ENCODE measurements at places on chromosomes 13 and 19. TPM values are rescaled to one million over a fixed set of nuclear protein-coding genes. Genes with fewer than 3 reads are reported as not detected.

- no peak for DNase-seq
These were observed 46.1 kb downstream of the HSPH1 start for GRCh38 chr13:31115616-31116015.

DNA sequence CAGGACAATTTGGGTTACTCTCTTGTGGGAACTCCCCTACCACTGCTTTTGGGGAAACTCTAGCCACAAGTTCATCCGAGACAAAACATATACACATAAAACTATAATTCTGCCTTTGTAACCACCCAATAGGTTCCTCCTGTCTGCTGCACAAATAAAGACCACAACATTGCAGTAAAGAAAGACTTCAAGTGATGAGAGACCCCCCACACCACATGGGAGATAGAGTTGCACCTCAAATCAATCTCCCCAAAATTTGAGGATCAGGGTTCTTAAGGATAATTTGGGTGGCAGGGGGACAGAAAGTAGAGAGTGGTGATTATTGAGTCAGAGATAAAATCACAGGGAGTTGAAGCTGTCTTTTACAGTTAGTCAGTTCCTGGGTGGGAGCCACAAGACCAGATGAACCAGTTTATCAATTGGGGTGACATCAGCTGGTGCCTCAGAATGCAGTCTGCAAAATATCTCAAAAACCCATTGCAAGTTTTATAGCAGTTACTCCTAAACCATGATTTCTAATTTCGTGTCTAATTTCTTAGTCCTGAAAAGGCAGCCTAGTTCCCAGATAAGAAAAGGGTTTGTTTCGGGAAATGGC, 1348.5 kb downstream of the PCDH9 start:
- DNase-seq, result no peak

- DNase-seq, result no peak
These were observed 1.5 kb downstream of the PHF11 start for GRCh38 chr13:49497272-49497671.

GRCh38 chr13:94079876-94080275, 399.6 kb downstream of the DCT start:
- DNase-seq, result peak; percentile 66

DNA sequence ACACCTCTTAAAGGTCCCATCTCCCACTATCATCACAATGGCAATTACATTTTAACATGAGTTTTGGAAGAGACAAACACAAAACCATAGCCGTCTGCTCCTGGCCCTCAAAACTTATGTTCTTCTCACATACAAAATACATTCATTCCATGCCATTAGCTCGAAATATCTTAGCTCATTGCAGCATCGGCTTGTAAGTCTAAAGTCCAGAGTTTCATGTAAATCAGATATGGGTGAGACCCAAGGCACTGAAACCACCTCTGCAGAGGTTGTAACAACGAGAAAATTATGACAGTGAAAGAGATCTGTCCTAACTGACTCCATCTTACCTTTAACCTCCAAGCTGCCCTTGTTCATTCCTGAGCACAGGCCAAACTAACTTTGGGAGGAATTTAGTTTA, 635.0 kb upstream of the SPRY2 start:
- DNase-seq, result no peak

DNA sequence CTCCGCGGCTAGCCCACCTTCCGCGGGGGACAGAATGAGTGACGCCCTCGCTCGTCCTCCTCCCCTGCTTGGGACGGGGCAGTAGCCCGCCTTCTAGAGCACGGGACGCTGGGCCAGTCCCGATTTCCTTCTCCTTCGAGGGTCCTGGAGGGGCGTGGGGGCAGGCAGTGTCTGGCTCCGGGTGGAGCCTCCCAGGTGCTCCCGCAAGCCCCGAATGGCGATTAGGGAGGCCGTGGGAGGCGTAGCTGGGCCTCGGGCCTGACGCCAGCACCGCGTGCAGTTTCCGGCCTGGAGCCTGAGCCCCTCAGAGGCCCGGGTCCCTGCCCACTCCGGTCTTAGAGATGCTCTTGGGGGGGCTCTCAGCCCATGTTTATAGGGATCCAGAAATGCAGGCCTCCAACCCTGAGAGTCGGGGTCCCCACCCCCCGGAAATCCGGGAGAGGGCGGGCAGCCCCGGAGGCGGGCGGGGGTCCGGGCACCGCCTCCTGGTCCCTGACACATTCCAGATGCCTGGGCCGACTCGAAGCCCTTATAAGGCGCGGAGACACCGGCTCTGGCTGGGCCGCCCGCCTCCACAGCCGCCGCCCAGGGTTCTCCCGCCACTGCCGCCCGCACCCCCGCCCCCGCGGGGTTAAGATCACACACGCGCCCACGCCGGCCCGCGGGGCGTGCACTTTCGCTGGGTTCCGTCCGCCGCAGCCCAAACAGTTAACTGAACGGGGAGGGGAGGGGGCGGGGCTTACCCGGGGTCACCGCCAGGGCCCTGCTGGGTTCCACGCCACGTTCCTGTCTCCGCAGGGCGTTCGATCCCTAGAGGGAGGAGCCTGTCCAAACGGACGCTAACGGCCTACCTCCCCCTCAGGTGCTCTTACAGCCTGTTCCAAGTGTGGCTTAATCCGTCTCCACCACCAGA, 1.5 kb downstream of the MYADM start:
- DNase-seq, result peak; percentile 65

GRCh38 chr13:33381906-33382305, 96.4 kb upstream of the STARD13 start:
- peak; percentile 66 for DNase-seq

GRCh38 chr19:1081301-1082164, 13.6 kb downstream of the POLR2E start:
- no peak for DNase-seq

- no peak for DNase-seq
These were observed 127.9 kb downstream of the SLITRK6 start for GRCh38 chr13:85671336-85671735.

- DNase-seq, result no peak
These were observed 4.2 kb downstream of the C19orf25 start for GRCh38 chr19:1474765-1475351.

- no peak for DNase-seq
These were observed 54.2 kb downstream of the PCDH9 start for GRCh38 chr13:67175836-67176459.

DNA sequence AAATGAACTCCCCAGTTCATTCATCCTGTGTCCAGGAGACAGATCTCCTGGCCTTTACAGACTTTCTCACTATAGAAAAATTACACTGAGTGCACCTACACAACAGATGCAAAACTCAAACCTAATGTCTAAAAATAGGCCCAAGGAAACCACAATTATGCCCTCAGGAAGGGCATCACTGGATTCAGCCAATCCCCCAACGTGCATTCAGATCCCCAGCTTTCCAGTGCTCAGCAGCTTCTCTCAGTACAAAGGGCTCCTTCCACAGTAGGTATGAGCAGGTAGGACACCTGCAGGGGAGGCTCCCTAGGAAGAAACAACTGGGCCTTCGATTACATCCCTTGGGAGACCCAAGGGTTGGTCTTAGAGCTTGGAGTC, 2.1 kb downstream of the ZNF709 start:
- DNase-seq, result no peak

DNA sequence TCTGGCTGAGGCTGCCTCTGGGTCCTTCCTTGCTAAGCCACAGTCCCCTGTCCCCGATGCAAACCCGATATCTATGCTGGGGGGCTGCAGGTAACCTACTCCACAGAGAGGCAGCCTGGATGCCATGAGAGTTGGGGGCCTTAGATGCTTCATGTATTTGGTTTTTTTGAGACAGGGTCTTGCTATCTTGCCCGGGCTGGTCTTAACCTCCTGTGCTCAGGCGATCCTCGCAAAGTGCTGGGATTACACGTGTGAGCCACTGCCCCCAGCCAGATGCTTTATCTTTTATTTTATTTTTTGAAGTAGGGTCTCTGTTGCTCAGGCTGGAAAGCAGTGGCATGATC, 1.5 kb downstream of the ATCAY start:
- no peak for DNase-seq

GRCh38 chr19:28929006-28929405, 283.9 kb downstream of the UQCRFS1 start:
- DNase-seq, result no peak

DNA sequence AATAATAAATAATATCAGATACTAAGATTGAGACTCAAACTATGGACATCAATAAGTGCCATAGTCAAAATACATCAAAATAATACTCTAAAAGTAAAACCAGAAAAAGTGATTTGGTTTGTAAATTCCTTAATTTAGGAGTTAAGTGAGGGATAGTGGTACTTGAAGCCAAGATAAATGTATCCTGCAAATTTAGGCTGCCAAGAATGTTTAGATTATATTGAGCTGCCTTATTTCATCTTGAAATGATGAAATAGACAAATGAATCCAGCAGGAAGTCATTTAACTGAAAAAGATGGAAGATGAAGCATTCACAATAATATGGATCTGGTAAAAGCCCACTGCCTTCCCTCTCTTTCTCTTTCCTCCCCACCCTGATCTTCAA, 112.3 kb downstream of the LRCH1 start:
- DNase-seq, result no peak

DNA sequence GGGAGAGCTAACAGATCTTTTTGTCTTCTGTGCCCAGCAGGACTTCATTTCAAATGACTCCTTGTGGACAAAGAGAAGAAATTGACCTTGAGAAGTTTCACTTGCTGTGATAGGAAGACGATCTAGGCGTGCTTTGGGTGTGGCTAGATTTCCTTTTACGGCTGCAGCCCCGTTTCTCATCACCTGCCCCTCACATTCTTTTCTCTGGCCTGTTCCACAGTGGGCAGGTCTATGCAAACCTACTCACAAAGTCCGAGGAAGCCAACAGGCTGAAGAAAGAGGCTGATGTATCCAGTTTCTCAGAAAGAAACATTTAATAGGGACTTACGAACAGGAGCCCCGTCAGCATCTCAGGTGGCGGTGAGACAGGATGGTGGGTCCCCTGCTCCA, 231.8 kb downstream of the FGF9 start:
- DNase-seq, result no peak

DNA sequence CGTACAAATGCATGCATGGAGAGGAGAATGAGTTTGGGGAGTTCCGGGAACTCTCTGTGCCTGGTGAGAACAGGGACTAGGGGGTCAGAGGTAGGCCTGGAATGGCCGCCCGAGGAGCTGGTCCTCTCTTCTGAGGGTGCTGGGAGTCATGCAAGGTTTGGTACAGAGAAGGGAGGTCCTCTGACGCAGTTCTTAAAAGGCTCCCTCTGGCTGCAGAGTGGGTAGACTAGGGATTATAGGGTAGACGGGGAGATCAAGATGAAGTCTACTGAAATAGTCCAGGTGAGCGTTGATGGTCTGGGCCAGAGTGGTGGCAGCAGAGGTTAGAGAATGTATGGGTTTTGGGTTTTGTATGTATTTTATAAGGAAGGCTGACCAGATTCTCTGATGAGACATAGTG, 796 bp downstream of the ZNF304 start:
- no peak for DNase-seq

GRCh38 chr19:14048443-14049153, 13.3 kb downstream of the PALM3 start:
- no peak for DNase-seq

DNA sequence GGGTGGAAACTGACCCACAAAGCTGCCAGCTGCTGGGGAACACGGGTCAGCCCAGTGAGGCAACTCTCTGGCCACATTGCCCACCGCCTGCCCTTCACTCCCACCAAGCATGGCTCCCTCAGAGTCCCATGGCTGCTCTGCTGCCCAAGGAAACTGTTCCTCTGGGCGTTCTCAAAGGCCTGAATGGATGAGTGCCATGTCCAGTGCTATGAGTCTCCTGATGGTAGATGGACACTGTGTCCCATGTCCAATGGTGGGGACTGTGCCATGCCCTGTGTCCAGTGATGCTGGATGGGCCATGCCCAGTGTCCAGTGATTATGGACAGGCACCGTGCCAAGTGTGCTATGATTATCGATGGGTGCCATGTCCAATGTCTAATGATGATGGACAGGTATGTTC, 88.8 kb downstream of the ANKRD10 start:
- DNase-seq, result no peak

- DNase-seq, result no peak
These were observed 3.5 kb upstream of the LILRB1 start for GRCh38 chr19:54626757-54627156.

DNA sequence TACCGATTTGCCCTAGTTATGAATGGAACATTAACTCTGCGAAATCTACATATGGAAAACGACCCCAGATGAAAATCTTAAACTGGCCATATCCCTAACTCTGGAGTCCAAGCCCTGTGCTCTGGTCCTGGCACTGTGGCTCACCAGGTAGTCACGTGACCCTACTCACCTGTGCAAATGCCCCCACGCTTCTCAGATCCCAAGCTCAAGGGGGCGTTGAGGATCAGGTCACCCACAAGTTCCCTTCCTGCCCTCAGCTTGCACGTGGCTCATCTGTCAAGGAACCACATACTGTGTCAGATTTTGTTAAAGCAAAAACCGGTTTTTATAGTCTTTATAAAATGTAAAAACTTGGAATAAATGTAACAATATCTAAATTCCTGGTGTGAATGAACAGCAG, 324.0 kb downstream of the SHISA2 start:
- no peak for DNase-seq

- DNase-seq, result no peak
These were observed 7.8 kb upstream of the CEBPG start for GRCh38 chr19:33365691-33366090.

FFAR3 gene
- total RNA-seq, result not detected

INTS6 gene
- total RNA-seq, result 41.7 TPM

MVB12A gene
- total RNA-seq, result 70.2 TPM

LMTK3 gene
- total RNA-seq, result 1.1 TPM

UGGT2 gene
- total RNA-seq, result 33.8 TPM

ZNF888 gene
- total RNA-seq, result 24.7 TPM

CYP4F3 gene
- under 0.01 TPM for total RNA-seq

FFAR1 gene
- not detected for total RNA-seq

KLK13 gene
- total RNA-seq, result not detected

ZMYM2 gene
- 105 TPM for total RNA-seq

MBD3L3 gene
- not detected for total RNA-seq

VMAC gene
- 6.6 TPM for total RNA-seq

NLRP4 gene
- not detected for total RNA-seq

CCNA1 gene
- 1.4 TPM for total RNA-seq

NMRK2 gene
- not detected for total RNA-seq

ARRDC5 gene
- not detected for total RNA-seq

SYCN gene
- not detected for total RNA-seq

NAPSA gene
- total RNA-seq, result 15.2 TPM
